Lung microvascular endothelial cell (primary cell): ENCODE measurements at places on chromosomes 1 and 21. TPM values are rescaled to one million over a fixed set of nuclear protein-coding genes. Genes with fewer than 3 reads are reported as not detected.

GRCh38 chr21:35395728-35396127 lies 346.6 kb upstream of the RUNX1 start:
- DNase-seq: peak; percentile 81

DNA sequence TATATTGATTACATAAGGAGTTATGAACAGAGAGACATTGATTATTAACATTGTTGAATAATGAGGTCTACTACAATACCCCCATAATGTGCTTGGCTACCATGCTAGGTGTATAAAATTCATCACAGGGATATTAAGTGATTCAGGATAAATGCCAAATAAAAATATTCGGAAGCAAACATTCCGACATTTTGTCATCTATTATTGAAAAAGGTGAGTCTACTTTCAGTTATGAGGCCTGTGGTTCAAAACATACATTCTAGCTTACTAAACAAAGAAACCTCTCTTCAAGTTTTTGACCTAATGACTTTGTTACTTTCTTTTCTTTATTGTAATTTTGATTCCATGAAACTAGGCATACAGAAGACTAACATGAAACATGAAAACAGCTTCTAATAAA lies 190.3 kb upstream of the GREM2 start:
- DNase-seq: no peak

DNA sequence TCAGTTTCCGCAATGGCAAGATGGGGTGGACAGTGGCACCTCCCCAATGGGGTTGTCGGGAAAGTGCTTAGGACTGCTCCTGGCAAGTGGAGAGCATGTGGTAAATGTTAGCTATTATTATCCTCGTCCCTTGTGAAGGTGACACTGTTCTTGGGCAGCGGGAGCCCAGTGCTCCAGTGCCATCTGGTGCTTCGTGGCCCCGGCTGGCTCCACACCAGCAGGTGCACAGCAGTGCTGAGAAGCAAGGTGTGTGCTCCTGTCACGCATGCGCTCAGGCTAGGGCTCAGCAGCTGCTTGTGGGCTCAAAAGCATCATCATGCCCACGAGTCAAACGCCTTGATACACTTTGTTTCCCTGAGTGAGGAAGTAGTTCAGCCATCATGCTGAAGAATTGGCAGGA lies 24.9 kb upstream of the KCNC4 start:
- DNase-seq: no peak

Gene SLC1A7
- total RNA-seq: not detected in 2 replicates

Gene CACNA1S
- total RNA-seq: not detected in 2 replicates

Gene CCDC181
- not detected in 2 replicates for total RNA-seq
